ENCODE measurements at places on chromosomes 12 and 14. TPM values are rescaled to one million over a fixed set of nuclear protein-coding genes. Genes with fewer than 3 reads are reported as not detected.
A peak's percentile ranks its signal among the peaks of the same experiment; 100 is the strongest.

DNA sequence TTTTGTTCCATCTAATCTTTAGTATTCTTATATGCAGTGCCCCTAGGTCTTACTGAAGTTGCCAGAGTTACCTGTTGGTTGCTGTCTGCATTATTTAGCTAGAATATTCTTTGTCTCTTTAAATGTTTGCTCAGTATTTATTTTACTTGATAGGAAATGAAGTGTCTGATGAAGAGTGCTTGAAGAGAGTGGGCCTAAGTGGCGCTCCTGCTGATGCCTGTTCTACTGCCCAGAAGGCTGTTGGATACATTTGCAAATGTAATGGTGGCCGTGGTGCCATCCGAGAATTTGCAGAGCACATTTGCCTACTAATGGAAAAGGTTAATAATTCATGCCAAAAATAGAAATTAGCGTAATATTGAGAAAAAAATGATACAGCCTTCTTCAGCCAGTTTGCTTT is 18.9 kb downstream of the CMAS start:
- H3K27ac ChIP-seq = no peak overlapping the region
- no peak overlapping the region for H3K4me3 ChIP-seq
- H3K27me3 ChIP-seq = no peaks in the 10 kb centered on the region
- H3K4me1 ChIP-seq = no peaks in the 10 kb centered on the region

Gene EPS8
- 41.0 TPM for total RNA-seq

Gene IAPP
- not detected for total RNA-seq

DNA sequence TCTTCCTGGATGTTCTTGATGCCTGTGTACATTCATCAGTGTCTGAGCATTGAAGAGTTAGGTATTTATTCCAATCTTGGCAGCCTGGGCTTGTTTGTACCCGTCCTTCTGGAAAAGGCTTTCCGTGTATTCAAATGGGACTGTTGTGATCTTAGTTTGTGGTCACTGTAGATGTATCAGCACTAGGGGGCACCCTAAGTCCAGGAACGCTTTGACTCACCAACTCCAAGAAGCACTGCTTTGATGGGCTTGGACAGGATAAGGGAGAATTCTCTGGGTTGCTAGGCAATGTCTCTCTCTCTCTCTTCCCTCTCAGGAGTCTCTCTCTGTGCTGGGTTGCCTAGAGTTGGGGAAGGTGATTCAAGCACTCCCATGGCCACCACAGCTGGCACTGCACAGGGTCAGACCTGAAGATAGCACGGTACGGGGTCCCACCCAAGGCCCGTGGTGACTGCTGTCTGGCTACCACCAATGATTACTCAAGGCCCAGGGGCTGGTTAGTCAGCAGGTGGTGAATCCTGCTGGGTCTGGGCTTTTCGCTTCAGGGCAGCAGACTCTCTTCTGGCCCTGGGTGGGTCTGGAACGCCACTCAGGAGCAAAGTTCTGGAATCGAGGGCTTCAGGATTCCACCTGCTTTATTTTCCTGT is 211.1 kb upstream of the RGS6 start:
- H3K4me1 ChIP-seq = peaks cover 49% of the 10 kb centered on the region
- H3K4me3 ChIP-seq = no peak overlapping the region

DNA sequence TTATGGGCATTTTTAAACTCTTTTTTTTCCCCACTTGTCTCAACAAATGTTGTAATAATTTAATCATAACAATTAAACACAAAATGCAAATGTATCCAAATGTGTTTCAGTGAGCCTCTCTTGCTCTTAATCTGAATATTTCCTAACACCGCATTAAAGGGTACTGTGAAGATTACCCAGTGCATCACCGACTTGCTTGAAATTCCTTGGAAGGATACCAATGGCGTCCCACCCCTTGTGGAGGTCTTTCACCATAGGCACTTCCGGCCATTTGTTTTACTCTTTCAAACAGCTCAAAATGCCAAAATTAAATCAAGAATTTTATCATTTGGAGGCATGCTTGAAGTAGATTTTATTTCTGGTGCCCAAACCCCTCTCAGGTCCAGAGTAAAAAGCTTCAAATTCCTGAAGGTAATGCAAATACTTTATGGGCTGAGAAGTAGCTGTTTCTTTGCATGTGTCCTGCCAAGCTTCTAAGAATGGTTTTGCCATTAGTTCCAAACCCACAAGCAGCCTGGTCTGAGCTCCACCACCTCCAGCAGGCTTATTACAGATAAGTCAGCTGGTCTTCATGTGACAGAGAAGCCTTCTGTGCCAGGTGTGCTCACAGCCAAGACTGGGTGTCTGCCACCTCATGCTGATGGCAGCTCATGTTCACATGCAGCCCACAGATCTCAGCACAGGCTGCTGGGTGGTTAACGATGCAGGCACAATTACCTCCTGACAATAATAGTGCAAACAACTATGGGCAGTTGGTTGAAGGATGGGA is 16.4 kb upstream of the NUDT4 start:
- no peaks in the 10 kb centered on the region for H3K36me3 ChIP-seq
- H3K4me3 ChIP-seq = no peak overlapping the region
- no peak overlapping the region for H3K27ac ChIP-seq
- no peaks in the 10 kb centered on the region for H3K27me3 ChIP-seq

- peaks cover 35% of the 10 kb centered on the region for H3K27me3 ChIP-seq
- H3K4me1 ChIP-seq = no peaks in the 10 kb centered on the region
- no peak overlapping the region for H3K27ac ChIP-seq
- no peak overlapping the region for H3K4me3 ChIP-seq
- H3K36me3 ChIP-seq = no peaks in the 10 kb centered on the region
- DNase-seq = no peak
Measured at GRCh38 chr12:94718114-94718513, 67.8 kb upstream of the TMCC3 start.

Gene NGB
- total RNA-seq = not detected

DNA sequence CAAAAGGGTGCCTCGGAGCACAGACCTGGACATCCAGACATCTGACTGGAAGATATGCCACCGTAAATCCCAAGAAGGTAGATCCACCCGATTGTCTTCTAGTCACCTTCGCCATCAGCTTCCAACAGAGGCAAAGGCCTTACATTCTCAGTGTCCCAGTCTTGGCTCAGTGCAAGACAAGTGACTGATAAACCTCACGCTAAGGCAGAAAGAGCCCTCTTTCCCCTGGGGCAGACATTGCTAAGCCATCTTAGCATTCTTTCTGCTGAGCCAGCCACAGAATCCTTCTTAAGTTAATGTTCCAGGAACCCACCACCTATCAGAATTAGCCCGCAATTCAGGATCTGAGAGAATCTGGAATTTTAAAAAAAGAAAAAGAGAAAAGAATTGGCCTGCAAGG is 4.3 kb upstream of the PLEKHG6 start:
- no peak overlapping the region for H3K4me3 ChIP-seq
- H3K36me3 ChIP-seq = no peaks in the 10 kb centered on the region
- DNase-seq = no peak
- H3K4me1 ChIP-seq = peaks cover 5% of the 10 kb centered on the region

- H3K27ac ChIP-seq = no peak overlapping the region
- no peak for DNase-seq
- no peaks in the 10 kb centered on the region for H3K36me3 ChIP-seq
- no peak overlapping the region for H3K4me3 ChIP-seq
- H3K4me1 ChIP-seq = no peaks in the 10 kb centered on the region
Measured at GRCh38 chr12:619346-619745, 43.9 kb downstream of the NINJ2 start.

- no peak overlapping the region for H3K4me3 ChIP-seq
- H3K27me3 ChIP-seq = peaks cover 2% of the 10 kb centered on the region
- H3K36me3 ChIP-seq = no peaks in the 10 kb centered on the region
- DNase-seq = no peak
- H3K27ac ChIP-seq = no peak overlapping the region
Measured at GRCh38 chr12:105967038-105967776, 171.5 kb downstream of the NUAK1 start.

DNA sequence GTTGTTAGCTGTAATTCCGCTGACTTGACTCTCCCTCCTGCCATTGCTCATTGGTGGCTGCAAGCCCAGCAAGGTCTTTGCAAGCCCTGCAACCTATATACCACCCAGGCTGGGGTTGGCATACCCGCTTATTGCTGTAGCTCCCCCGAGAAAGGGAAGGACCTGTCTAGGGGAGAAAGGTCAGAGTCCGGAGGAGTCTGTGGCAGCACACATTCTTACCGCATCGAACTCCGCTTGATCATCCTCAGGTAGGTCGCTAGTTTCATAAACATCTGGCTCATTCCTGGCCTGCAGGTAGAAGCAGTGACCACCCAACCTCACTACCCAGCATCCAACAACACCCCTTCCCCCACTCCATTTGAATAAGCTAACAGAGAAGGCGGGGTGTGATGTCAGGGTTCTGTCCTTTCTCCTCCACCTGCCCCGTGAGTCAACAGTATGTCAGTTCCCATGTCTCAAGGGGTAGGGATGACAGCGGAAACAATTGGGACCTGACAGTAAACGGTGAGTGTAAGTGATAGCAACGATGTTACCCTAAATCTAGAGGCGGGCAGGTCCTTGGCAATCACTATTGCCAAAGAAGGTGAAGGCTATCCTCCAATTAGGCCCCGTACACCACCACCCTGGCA is 1.1 kb downstream of the DCTN2 start:
- peak overlapping the region; percentile 93 for H3K4me3 ChIP-seq
- H3K4me1 ChIP-seq = peaks cover 54% of the 10 kb centered on the region
- DNase-seq = no peak
- H3K27ac ChIP-seq = peak overlapping the region; percentile 89

- peak overlapping the region; percentile 99 for H3K27ac ChIP-seq
- H3K36me3 ChIP-seq = peaks cover 18% of the 10 kb centered on the region
- H3K4me1 ChIP-seq = peaks cover 36% of the 10 kb centered on the region
- DNase-seq = no peak
- peak overlapping the region; percentile 89 for H3K4me3 ChIP-seq
- no peaks in the 10 kb centered on the region for H3K27me3 ChIP-seq
Measured at GRCh38 chr14:100374876-100375265, 51.7 kb downstream of the SLC25A47 start.

DNA sequence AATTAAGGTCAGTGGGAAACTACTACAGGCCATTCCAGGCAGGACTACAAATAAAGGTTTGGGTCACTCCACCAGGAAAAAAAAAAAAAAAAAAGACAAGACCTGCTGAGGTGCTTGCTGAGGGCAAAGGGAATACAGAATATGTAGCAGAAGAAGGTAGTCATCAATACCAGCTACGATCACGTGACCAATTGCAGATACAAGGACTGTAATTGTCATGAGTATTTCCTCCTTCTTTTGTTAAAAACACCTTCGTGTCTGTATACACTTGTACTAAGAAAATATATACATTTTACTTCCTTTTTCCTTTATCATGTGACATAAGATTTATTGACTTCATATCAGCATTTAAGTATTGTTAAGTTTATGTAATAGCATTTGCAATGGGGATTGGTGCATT is 19.2 kb downstream of the GYS2 start:
- no peaks in the 10 kb centered on the region for H3K36me3 ChIP-seq
- no peaks in the 10 kb centered on the region for H3K4me1 ChIP-seq
- DNase-seq = no peak
- no peak overlapping the region for H3K27ac ChIP-seq
- H3K4me3 ChIP-seq = no peak overlapping the region

DNA sequence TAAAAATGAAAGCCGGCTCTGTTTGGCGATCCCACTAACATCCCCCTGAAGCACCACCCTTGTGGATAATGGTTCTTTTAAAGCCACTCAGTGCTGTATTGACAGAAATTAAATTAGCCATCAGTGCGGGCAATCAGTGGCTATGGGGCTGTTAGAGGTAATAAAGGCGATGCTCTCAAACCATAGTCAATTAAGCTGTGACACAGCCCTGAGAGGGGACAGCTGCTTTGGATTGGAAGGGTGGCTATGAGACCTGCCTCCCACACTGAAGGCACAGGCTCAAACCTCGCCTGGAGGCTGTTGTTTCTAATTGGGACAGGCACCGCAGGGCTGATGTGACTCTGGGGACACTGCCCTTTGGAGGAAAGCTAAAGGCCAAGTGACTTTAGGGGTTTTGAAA is 562.2 kb downstream of the VRK1 start:
- H3K27me3 ChIP-seq = no peaks in the 10 kb centered on the region
- DNase-seq = no peak
- H3K4me3 ChIP-seq = no peak overlapping the region
- H3K36me3 ChIP-seq = no peaks in the 10 kb centered on the region
- no peaks in the 10 kb centered on the region for H3K4me1 ChIP-seq

DNA sequence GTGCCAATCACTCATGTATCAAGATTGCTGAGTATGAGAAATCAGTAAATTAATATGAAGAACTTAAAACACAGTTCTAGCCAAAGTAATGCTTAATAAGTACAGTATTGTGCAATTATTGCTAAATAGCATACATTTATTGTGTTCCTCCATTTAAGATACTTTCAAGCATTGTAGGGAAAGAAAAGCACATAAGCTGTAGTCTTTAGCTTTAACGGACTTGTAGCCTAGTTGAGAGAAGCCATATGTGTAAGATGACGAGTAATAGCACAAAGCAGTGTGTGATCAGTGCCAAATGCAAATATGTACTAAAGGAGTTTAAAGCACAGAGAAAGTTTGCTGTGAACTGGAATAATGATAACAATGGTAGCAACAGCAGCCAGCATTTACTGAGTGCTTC is 38.1 kb downstream of the ETV6 start:
- H3K27ac ChIP-seq = no peak overlapping the region
- peaks cover 3% of the 10 kb centered on the region for H3K27me3 ChIP-seq
- no peaks in the 10 kb centered on the region for H3K36me3 ChIP-seq
- no peak overlapping the region for H3K4me3 ChIP-seq
- H3K4me1 ChIP-seq = peaks cover 52% of the 10 kb centered on the region

Data from HFFc6 (cell line).